IMR-90 (cell line): ENCODE measurements at places on chromosomes 3 and 15. TPM values are rescaled to one million over a fixed set of nuclear protein-coding genes. Genes with fewer than 3 reads are reported as not detected.

GPR176 gene
- 194 and 246 TPM in 2 replicates for total RNA-seq

HHATL gene
- total RNA-seq = not detected in 2 replicates

WDR6 gene
- 55.8 and 60.9 TPM in 2 replicates for total RNA-seq

LRRN1 gene
- under 0.01 and 0.18 TPM in 2 replicates for total RNA-seq

GOLGA8J gene
- under 0.01 TPM in 1 of 2 replicates, not detected in the other for total RNA-seq

C3orf80 gene
- not detected in 2 replicates for total RNA-seq

DNA sequence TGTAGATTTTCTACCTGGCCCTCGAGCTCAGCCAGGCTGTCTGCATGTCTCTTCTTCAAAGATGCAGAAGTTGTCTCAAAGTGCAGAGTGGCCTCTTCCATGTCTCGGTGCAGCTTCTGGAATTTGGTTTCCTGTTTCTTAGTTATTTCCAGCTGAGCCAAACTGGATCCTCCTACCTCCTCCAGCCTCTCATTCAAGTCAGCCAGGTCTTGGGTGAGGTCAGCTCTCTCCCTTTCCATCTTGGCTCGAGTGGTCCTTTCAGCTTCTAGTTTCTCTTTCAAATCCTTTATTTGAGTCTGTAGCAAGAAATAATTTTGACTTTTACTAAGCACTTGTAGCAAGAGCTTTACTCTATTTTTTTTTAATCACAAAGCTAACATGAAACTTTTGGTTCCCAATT is 81.8 kb downstream of the MYH15 start:
- no peaks in the 10 kb centered on the region for H3K4me1 ChIP-seq
- no peak for DNase-seq
- no peaks in the 10 kb centered on the region for H3K27me3 ChIP-seq
- no peak overlapping the region for H3K27ac ChIP-seq
- H3K4me3 ChIP-seq = no peak overlapping the region
- no peaks in the 10 kb centered on the region for H3K36me3 ChIP-seq

DNA sequence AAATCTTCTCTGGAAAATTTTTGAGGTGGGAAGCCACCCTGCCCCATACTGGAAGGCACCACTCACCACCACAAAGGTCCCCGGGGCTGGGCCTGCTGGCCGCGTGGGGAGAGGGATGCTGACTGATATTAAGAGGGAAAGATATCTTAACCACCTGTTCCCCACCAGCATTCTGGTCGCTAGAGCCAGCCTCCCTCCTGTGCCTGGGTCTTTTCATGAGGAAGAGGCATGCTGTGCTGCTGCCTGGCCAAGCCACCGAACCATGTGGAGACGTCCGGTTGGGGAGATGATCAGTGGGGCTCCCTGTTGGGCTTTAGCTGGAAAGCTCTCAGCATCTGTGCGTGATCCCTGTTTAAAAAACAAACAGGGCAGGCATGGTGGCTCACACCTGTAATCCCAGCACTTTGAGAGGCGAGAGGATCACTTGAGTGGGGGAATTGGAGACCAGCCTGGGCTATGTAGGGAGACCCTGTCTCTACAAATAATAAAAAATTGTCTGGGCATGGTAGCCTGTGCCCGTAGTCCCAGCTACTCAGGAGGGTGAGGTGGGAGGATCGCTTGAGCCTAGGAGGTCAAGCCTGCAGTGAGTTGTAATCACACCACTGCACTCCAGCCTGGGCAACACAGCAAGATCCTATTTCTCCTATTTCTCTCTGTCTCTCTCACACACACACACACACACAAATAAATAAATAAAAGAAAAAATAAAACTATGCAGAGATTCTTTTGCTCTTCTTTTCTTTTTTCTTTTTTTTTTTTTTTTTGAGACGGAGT is 1.0 kb downstream of the KLHL18 start:
- peak overlapping the region; percentile 12 for H3K27ac ChIP-seq
- peak overlapping the region; percentile 60 for H3K4me3 ChIP-seq
- DNase-seq = no peak
- no peaks in the 10 kb centered on the region for H3K27me3 ChIP-seq
- H3K4me1 ChIP-seq = peaks cover 4% of the 10 kb centered on the region; the same call in 1 of the 2 replicates

DNA sequence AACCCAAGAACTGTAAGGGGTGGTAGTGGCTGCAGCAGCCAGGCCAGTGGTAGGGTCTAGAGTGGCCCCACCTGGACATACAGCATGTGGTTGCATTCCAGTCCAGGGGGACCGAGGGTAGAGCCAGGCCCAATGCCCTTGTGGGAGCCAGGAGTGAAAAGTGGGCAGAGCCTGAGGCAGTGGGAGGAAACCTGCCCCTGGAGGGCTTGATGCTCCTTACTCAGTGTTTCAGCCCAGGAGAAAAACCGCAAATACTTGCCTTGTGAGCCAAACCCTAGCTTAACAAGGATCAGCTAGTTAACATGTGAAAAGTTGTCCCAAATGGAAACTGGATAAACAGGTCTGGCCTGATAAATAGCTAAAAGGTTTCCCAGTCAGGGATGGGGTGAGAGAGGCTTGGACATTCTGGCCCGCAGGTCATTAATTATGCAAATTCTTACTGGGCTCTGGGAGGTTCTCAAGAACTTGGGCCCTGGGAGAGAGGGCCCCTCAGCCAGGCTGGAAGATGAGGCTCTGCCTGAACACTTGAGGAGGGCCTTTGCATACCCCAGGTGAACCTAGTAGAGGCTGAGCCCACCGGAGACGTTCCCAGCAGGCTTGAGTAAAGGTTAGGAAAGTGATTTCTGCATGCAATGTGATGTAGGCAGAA is 222.1 kb downstream of the THSD4 start:
- H3K4me1 ChIP-seq = peaks cover 36% of the 10 kb centered on the region
- H3K27me3 ChIP-seq = no peaks in the 10 kb centered on the region
- H3K27ac ChIP-seq = peak overlapping the region; percentile 5; the same call in 1 of the 2 replicates
- no peak for DNase-seq
- no peak overlapping the region for H3K4me3 ChIP-seq
- peaks cover 9% of the 10 kb centered on the region for H3K36me3 ChIP-seq

- no peaks in the 10 kb centered on the region for H3K36me3 ChIP-seq
- H3K27ac ChIP-seq = no peak overlapping the region
- no peak overlapping the region for H3K4me3 ChIP-seq
These were observed 916.2 kb upstream of the CADM2 start for GRCh38 chr3:84042399-84043106.

DNA sequence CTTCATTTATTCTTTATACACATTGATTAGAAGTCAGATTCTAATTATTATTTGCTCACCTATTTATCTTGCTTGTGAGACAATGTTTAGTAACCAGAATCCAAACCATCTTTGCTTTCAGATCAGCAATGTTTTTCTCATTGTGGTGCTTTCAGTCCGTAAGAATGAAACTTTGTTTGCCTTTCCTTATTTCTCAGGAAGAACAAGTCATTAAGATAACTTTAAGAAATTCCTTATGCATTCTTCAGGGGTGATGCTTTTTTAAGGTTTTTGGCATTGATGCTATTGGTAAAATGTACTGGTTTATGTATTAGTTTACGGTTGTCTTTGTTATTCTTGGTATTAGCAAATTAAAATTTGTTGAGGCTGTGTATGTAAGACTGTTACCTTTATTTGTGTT is 120.8 kb upstream of the POU1F1 start:
- H3K4me3 ChIP-seq = no peak overlapping the region
- peak; percentile 0 for DNase-seq
- H3K27ac ChIP-seq = no peak overlapping the region
- H3K27me3 ChIP-seq = no peaks in the 10 kb centered on the region

- H3K4me1 ChIP-seq = no peaks in the 10 kb centered on the region
- no peak for DNase-seq
- no peaks in the 10 kb centered on the region for H3K36me3 ChIP-seq
- no peaks in the 10 kb centered on the region for H3K27me3 ChIP-seq
- no peak overlapping the region for H3K4me3 ChIP-seq
These were observed 194.7 kb downstream of the SQOR start for GRCh38 chr15:45829336-45830153.

GRCh38 chr15:60423537-60423936 is 25.8 kb upstream of the ANXA2 start:
- 0 out of 2 replicates have a peak, but pooled peaks cover 3% of the 10 kb centered on the region for H3K36me3 ChIP-seq
- no peak overlapping the region for H3K27ac ChIP-seq
- peak; percentile 92 for DNase-seq

DNA sequence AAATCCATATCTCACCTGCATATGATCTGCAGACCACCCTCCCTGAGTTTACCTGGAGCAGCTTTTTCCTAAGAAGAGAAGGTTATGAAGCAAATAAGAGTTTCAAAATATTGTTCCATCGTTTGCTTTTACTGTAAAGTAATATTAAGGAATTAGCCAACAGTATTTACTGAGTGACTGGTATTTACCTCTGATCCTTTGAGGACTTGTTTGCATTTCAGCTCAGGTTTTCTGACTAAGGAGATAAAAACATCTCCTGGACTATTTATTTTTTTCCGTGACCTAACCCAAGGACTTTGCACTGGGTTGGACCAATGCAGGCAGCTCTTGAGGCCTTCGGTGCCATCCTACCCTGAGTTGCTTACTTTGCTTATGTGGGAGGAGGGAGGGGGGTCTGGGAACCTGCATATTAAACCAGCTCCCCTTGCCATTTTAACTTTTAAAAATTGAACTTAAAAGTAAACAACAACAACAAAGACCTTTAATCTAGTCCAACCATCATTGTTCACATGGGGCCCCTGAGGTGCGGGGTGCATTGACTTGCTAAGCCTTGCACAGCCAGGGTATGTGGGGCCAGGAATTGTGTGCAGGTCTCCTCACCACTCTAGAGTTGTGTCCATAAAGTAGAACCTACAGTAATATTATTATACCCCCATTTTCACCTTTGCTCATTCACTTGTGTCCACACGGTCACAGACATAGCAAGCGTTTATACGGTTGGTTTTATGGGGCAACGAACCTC is 39.3 kb downstream of the TRAK1 start:
- no peaks in the 10 kb centered on the region for H3K4me1 ChIP-seq
- H3K27me3 ChIP-seq = no peaks in the 10 kb centered on the region
- H3K4me3 ChIP-seq = no peak overlapping the region
- no peak overlapping the region for H3K27ac ChIP-seq

DNA sequence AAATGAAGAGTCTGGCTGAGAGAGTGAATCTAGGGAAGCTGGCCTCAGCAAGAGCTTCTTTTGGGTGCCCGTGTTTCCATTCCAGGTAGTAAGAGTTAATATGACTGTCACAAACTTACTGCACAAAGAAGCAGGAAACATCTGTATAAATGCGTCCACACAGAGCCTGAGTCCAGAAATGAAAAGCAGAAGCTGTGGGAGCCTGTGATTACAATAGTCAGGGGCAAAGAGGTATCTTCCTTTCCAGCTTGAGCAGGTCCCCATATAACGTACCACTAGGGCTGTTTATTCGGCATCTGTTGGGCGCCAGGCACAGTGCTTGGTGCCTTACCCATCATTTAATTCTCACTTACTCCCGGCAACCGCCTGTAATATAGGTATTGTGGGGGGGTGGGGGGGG is 40.5 kb upstream of the B3GNT5 start:
- no peak for DNase-seq
- H3K36me3 ChIP-seq = no peaks in the 10 kb centered on the region
- peaks cover 31% of the 10 kb centered on the region for H3K27me3 ChIP-seq
- H3K27ac ChIP-seq = no peak overlapping the region

DNA sequence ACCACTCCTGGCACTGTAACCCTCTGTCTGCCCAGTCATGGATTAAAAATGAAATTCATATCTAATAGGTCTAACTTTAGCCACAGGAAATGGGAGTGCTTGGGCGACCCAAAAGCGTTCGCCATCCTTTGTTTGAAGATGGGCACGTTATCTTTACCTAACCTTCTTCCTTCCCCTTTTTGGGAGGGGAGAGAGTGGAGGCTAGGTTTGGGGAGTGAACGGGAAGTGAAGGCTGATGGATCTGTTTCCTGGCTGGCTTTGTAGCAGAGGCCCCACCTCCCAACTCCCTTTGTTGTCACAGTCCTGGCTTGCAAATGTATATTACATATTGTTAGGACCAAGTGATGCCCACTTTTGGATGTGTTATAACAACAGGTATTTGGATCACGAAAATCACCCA is 98.1 kb upstream of the ARHGEF3 start:
- no peaks in the 10 kb centered on the region for H3K27me3 ChIP-seq
- H3K4me1 ChIP-seq = no peaks in the 10 kb centered on the region; the same call in 1 of the 2 replicates
- H3K27ac ChIP-seq = no peak overlapping the region
- no peak overlapping the region for H3K4me3 ChIP-seq

DNA sequence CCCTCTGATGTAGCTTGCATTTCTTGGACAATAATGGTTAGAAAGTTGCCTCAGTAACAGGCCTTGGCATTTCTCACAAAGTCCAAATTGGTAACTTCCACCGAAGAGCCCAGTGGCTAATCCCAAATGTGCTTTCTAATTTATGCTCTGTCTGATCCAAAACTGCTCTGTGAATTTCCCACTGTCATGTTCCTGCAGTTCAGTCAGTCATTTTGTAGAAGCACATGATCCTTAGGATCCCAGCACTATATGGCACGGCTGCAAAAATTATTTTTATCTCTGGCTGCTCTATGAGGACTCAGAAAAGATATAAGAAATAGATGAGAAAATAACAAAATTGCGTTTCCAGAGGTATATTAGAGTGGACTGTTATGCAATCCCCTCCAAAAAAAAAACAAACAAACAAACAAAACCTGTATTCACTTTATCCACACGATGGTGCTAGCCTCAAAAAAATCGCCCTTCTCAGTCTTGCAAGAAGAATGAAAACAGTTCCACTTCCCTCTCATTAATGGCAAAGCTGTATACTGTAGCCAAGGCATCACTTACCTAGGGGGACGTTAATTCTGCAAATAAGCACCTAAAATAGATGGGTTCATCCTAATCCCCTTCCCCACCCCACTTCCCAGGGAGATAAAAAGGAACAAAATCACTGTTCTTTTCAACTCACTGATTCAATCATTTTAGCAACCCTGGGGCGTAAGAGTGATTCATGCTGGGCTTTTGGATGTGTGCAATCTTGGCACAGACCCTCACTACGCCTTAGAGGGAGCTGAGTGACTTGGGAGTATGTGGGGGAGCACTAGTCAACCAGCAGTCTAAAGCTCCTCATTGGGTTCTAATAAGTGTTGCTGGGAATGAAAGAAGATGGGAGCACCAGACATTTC is 61.3 kb downstream of the TMCO5A start:
- DNase-seq = peak; percentile 75
- H3K4me1 ChIP-seq = peaks cover 3% of the 10 kb centered on the region
- peaks cover 18% of the 10 kb centered on the region for H3K27me3 ChIP-seq
- H3K4me3 ChIP-seq = no peak overlapping the region
